ENCODE measurements at places on chromosomes 1 and 21.

DNA sequence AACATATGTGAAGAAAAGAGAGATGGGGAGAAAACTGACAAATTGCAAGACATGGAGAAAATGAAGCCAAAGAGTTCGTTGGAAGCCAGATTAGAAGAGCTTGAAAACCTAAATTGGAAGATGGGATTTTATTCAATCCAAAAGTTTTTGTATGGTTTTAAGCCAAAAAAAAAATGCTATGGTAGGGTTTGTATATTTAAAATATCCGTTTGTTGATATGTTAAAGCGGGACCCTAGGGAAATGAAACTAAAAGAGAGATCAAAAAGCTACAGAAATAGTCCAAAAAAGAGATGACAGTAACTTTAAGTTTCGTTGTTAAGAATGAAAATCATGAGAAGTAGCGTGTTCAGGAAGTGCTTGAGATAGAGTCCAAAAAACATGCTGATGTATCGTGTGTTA, 617.7 kb upstream of the ADGRL2 start:
- DNase-seq = no peak

DNA sequence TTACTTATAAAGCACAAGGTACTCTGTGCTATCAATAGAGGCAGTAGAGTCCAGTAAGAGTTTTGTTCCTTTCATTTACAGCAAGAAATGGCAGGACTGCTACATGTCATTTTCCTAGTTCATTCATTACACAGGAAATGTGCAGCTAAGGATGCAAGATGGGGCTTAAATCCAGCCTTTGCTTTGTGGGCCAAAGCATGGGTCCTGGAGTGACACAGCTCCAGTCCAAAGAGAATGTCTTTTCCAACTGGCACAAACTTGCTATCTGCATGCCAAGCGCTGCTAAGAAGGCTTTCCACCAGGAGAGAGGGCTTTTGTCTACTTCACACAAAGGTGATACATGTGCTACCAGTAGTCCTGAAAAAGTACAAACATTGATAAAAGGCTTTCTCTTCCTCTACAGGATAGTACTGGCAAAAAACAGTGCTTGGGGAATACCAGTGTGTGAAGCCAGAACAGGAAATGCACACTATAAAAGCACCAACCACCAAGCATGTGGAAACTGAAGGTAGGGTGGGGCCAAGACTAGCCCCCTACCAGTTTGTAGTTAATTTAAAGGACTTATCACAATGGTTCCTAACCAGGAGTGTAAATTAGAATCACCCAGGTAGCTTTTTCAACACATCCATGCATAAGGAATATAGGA, 68.7 kb downstream of the ARID4B start:
- DNase-seq = no peak

- DNase-seq = no peak
These were observed 135.7 kb upstream of the PROX1 start for GRCh38 chr1:213852107-213852506.

GRCh38 chr1:116265931-116266863, 106.8 kb upstream of the ATP1A1 start:
- no peak for DNase-seq

DNA sequence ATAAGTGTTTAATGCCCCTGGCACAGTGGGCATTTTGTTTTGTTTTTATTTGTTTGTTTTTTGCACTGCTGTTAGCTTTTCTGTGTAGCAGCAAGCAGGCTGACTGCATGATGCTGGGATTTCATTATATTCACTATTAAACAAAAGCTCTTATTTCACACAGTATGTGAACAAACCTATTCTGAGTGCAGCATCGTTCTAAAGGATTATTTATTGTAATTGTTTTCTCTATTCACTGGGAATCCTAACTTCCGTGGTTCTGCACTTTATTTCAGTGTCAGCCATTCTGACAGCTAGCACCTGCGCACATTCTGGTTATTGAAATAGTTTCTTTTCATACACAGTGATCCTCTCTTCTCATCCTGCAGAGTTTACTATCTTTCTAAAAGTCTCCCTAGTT, 595.0 kb downstream of the NEGR1 start:
- DNase-seq = no peak

GRCh38 chr1:172679000-172679772, 20.3 kb downstream of the FASLG start:
- DNase-seq = no peak

- DNase-seq = no peak
These were observed 39.3 kb downstream of the DTL start for GRCh38 chr1:212074856-212075255.
